NCI-H82 (cell line): ENCODE measurements at places on chromosomes 4 and X.

DNA sequence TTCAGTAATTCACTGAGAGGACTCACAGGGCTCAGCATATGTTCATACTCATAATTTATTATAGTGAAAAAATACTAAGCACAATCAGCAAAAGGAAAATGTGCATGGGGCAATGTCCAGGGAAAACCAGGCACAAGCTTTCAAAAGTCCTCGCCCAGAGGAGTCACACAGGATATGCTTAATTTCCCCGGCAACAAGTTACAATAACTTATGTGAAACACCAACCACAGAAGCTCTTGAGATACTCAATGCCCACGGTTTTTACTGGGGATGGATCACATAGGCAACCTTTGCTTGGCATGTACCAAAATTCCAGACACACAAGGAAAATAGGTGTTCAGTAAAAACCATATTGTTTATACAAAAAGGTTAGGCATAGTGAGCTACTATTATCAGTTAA, 38.5 kb upstream of the STPG2 start:
- DNase-seq = peak; percentile 14

- DNase-seq = no peak
These were observed 189.4 kb downstream of the MAB21L2 start for GRCh38 chr4:150771382-150771781.

DNA sequence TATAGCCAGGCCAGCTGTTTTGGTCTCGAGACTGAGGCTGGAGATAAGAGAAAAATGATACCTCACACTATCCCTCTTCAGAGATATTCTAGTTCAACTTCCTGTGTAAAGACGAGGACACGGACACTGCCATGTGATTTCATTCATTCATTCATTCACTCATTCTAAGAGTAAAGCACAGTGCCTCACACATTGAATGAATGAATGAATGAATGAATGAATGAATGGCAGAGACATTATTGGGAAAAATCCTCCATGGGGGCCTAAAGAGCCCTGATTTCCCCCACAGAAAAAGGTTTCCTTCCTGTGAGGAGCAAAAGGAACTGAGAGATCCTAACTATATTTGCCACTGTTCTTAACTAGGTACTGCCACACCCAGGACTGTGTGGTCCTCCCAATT, 183.4 kb upstream of the MAP3K15 start:
- no peak for DNase-seq

DNA sequence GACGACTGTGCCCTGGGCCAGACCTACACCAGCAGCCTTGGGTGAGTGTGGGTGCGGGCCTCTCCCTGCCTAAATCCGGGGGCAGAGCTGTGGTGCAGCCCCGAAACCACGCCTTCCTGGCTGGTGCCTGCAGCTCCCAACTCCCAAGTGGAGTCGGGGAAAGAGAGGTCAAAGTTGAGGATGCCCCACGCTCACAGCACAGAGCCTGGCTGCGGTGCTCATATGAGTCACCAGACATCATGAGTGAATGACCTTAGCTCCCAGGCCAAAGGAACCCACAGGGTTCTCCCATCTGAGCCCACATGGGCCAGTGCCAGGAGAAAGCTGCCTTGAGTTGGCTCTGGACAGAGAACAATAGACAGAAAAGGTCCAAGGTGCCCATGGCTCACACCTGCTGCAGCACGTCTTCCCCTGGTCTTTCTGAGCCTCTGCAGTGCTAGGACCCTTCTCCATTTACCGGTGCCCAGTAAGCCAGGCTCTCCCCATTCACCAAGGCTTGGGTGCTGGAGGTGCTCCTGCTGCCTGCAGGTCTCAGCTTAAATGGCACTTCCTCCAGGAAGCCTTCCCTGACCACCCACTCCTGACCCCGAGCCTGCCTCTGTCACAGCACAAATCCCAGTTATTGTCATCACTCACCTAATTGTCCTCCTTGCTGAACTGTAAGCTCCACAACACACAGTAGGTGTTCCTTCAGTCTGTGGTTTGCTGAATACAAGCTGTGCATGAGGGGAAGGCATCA, 224.2 kb downstream of the AFAP1 start:
- DNase-seq = no peak

- peak; percentile 65 for DNase-seq
These were observed 63.7 kb downstream of the SEC24D start for GRCh38 chr4:118772081-118772766.

- no peak for DNase-seq
These were observed 241.7 kb upstream of the TLL1 start for GRCh38 chr4:165631208-165631894.

DNA sequence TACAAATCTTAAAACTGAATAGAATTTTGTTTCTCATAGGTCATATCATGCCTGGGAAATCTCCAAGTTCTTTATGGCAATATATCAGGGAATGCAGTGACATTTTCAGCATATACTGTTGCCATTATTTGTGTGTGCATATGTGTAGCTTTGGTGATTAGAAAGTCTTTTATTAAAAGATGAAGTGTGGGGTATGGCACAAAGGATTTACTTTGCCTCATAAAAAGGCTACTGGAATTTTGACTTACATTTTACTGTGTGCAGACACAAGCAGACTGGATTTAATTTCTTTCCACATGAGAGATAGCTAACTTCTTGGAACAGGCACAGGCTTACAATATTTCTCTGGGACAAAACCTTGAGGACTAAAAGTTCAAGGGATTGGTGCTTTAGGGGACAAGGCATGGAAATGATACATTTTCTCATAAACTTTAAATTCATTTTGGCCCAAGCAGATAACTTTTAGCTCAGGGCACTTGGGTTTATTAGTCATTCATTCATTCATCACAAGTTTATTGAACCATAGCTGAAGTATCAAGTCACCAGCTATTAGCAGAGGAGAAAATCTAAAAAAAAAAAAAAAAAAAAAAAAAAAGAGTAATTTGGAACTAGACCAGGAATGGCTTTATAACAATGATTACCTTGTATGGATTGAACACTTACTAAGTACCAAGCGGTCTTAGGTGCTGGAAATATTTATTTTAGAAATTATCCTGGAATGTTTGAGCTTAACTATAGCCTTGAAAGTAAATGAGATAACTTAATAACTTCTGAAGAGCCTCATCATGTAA, 191.5 kb downstream of the SLIT2 start:
- no peak for DNase-seq

GRCh38 chr4:103994059-103994458, 274.3 kb upstream of the TACR3 start:
- DNase-seq = peak; percentile 26
